Ovary (tissue), 10 donors: ENCODE measurements at places on chromosomes 7 and 10. TPM values are rescaled to one million over a fixed set of nuclear protein-coding genes. Genes with fewer than 3 reads are reported as not detected.

INMT gene
- 0.99 TPM for total RNA-seq

MDFIC gene
- 15.9 TPM for total RNA-seq

CFAP69 gene
- 8.4 TPM for total RNA-seq

CYP2W1 gene
- 5.2 TPM for total RNA-seq

MET gene
- total RNA-seq, result 8.9 TPM

CC2D2B gene
- total RNA-seq, result 0.43 TPM

LLCFC1 gene
- not detected for total RNA-seq

AGFG2 gene
- total RNA-seq, result 44.7 TPM

ITGB1 gene
- total RNA-seq, result 333 TPM

SLC16A12 gene
- total RNA-seq, result 0.77 TPM

PTCD1 gene
- 8.3 TPM for total RNA-seq

STEAP1 gene
- total RNA-seq, result 10.5 TPM

ELAPOR2 gene
- 6.6 TPM for total RNA-seq

MCM10 gene
- total RNA-seq, result 1.7 TPM

C7orf57 gene
- total RNA-seq, result 1.4 TPM

MOGAT3 gene
- total RNA-seq, result not detected

LIPJ gene
- total RNA-seq, result 0.25 TPM
